ENCODE measurements at places on chromosomes 3 and 15. TPM values are rescaled to one million over a fixed set of nuclear protein-coding genes. Genes with fewer than 3 reads are reported as not detected.
A peak's percentile ranks its signal among the peaks of the same experiment; 100 is the strongest.

The HDC gene
- total RNA-seq: 4.1 TPM

The CD200R1 gene
- 1.9 TPM for total RNA-seq

The CCDC39 gene
- total RNA-seq: not detected

The CHRNA3 gene
- total RNA-seq: not detected

The CD276 gene
- 60.8 TPM for total RNA-seq

The LRRC2 gene
- total RNA-seq: 2.9 TPM

The CPEB1 gene
- 2.5 TPM for total RNA-seq

The NR2E3 gene
- 0.26 TPM for total RNA-seq

The PRKCI gene
- total RNA-seq: 43.2 TPM

The CFAP100 gene
- not detected for total RNA-seq

GRCh38 chr3:17032407-17033034, 147.8 kb downstream of the PLCL2 start:
- no peak for DNase-seq

DNA sequence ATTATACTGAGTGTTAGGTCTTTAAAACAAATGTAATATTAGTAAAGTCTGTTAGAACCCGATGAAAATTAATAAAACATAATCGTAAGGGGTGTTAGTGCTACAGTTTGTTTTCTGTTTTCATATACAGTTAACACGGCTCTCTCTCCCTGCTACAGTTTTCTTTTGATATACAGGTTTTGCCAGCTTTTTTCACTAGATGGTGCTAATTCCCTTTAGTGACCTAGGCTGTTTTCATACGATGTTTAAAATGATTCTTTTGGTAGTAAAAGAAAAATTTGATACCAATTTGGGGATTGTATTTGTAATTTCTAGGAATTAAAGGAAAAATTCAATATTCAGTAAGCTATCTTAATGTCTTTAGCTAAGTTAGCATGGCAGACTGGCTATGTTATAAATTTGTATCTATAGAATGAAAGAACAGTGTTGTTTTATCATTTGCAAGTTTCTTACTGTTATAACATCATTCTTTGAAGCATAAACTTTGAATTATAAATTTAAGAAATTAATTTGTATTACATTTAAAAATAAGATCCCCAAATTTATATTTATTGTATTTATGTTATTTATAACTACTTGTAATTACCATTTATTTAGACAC, 11.5 kb downstream of the APH1B start:
- DNase-seq: no peak

- no peak for DNase-seq
Observed at GRCh38 chr15:83753872-83754493, 100.1 kb downstream of the ADAMTSL3 start.

- DNase-seq: no peak
Observed at GRCh38 chr3:172415323-172415722, 32.9 kb downstream of the GHSR start.

GRCh38 chr3:47799733-47800132, 3.2 kb upstream of the DHX30 start:
- DNase-seq: no peak

GRCh38 chr15:96330450-96331143, at the start of gene NR2F2:
Gene NR2F2, plus strand, starts transcription at chr15:96330700. Its CDS starts 1,406 bp downstream, at chr15:96332106.
- peak; percentile 97 for DNase-seq

GRCh38 chr15:61393949-61394348, 164.8 kb upstream of the RORA start:
- no peak for DNase-seq

DNA sequence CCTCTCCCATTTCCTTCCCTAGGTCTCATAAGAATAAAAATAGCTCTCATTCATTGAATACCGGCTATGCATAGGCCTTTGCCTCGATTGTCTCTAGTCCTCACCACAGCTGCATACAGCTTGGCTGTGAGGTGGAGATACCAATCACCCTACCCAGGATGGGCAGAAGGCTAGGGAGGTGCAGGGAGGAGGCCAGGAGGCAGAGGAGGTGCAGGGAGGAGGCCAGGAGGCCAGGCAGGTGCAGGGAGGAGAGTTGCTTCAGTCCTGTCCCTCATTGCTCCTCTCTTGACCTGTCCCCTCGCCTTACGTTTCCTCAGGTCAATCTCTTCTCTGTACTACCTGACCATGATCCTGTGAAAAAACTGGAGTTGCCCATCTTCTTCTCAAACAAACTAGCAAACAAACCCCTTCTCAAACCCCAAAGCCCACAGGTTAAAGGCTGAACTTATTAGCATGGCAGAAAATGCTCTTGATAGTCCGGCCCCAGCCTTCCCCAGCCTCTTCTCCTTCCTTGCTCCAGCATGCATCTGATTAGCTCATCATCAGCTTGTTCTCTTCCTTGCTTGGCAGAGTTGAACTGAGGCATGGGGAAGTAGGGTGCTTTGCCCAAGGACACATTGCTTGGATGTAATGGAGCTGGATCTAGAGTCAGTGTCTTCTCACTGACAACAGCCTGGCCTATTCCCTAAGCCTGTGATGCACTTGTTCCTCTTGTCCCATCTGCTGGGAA, 15.8 kb downstream of the PODXL2 start:
- DNase-seq: no peak

DNA sequence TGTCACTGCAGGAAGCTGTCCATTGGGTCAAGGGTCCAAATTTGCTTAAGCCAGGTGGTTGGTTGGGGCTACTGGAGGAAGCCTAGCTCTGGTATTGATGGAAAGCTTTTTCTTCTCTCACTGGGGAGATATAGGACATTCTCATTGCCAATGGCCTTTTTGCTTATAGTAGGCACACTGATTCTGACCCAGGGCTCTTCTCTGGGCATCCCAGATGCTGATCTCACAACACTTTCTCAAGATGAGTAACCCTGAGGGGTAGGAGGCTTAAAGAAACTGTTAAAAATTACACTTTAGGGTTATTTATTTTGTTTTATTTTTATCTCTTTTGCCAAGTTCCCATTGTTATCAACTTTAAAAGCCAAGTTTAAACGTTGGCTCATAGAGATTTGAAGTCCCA, 337.8 kb downstream of the LRRC3B start:
- no peak for DNase-seq

- no peak for DNase-seq
Observed at GRCh38 chr3:72078676-72079368, 293.9 kb upstream of the PROK2 start.

DNA sequence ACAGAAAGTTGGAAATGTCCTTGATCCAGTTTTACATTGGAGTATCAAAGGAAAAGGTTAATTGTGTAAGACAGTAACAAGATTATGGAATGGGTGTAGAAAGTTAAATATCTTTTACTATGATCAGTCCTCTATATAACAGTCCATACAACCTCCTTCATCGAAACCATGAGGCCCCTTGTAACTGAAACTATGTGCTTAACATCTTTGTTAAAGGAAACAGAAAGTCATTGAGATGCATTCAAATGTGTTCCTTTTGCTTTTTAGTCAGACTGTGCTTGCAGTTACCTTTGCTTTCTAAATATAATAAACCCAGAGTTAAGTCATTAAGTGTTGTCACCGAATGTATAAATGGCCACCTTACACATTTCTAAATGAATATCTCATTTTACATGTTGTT, 1298.5 kb downstream of the ROBO2 start:
- no peak for DNase-seq

GRCh38 chr3:31223278-31223677, 309.4 kb upstream of the STT3B start:
- DNase-seq: no peak

Measured in upper lobe of right lung (tissue), 1 donor.